GOT3 (cell line): ENCODE measurements at places on chromosomes 6 and 20.

- no peak for DNase-seq
Measured at GRCh38 chr6:3341467-3341866, 82.7 kb downstream of the PSMG4 start.

DNA sequence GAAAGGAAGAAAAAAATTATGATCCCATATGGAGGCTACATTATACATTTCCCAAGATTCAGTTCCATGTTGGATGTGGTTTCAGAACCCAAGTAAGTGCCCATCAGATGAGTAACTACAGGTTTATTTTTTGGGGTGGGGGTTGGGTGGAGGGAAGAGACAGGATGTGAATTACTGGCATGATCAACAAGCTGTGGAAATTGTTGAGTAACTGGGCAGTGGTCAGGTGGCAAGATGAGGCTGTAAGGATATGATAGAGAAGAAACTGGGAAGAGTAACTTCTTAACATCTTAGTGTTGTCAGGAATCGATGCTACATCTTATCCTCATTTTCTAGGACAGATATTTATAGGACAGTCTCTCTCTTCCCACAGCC is 153.5 kb downstream of the CFAP61 start:
- DNase-seq: no peak

DNA sequence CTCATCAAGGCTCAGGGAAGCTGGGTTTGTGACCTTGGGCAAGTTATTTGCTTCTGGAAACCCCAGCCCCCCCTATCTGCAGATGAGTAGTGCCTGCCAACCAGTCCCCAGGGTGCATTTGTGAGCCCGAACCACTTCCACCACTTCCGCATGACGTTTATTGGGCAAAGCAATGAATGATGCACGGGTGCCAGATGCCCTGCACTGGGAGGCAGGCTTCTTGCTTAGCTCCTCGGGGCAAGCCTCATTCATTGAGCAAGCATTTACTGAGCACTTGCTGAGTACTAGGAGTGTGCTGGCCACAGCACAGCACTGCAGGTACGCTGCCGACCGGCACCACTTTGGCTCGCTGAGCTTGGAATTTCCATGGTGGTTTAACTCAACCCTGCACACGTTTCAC is 60.2 kb downstream of the GNAS-AS1 start:
- peak; percentile 55 for DNase-seq

- no peak for DNase-seq
Measured at GRCh38 chr6:53811082-53811481, 16.3 kb downstream of the LRRC1 start.

- DNase-seq: no peak
Measured at GRCh38 chr6:29908710-29909109, 33.6 kb upstream of the HLA-A start.

- no peak for DNase-seq
Measured at GRCh38 chr6:168734523-168734922, 293.5 kb downstream of the SMOC2 start.

DNA sequence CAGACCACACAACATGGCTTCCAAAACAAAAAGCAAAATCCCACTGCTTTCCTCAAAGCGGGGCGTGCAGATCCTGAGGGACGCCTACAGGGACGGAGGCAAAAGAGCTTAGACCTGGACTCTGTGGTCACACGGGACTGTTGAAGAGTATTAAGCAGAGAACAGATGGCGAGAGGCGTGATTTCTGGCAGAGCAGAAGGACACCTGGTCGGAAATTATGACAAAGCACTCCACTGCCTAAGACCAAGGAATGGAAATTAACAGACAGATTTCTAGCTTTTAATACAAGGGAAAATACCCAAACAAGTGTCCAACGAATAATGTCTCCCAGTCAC is 15.4 kb downstream of the CST7 start:
- no peak for DNase-seq
